ENCODE measurements at places on chromosomes 3 and 15.

- DNase-seq, result no peak
These were observed 44.6 kb downstream of the SNRK start for GRCh38 chr3:43330981-43331380.

DNA sequence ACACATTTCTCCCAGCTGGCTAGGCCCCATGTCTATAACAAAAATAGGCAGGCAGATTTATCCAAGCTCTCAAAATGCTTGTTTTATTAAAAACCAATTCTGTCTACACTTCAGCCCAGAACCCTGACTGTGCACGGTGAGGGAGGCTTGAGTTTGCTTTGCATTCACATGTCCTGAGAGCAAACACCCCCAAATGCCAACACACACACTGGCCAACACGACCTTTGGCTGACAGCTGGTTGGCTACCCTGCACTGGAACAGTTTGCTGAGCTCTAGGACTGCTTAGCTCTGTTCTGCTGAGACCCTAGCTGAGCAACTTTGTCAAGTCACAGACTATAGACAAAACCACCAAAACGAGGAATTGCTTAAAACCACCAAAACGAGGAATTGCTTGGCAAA, 3.6 kb downstream of the STIMATE start:
- no peak for DNase-seq

DNA sequence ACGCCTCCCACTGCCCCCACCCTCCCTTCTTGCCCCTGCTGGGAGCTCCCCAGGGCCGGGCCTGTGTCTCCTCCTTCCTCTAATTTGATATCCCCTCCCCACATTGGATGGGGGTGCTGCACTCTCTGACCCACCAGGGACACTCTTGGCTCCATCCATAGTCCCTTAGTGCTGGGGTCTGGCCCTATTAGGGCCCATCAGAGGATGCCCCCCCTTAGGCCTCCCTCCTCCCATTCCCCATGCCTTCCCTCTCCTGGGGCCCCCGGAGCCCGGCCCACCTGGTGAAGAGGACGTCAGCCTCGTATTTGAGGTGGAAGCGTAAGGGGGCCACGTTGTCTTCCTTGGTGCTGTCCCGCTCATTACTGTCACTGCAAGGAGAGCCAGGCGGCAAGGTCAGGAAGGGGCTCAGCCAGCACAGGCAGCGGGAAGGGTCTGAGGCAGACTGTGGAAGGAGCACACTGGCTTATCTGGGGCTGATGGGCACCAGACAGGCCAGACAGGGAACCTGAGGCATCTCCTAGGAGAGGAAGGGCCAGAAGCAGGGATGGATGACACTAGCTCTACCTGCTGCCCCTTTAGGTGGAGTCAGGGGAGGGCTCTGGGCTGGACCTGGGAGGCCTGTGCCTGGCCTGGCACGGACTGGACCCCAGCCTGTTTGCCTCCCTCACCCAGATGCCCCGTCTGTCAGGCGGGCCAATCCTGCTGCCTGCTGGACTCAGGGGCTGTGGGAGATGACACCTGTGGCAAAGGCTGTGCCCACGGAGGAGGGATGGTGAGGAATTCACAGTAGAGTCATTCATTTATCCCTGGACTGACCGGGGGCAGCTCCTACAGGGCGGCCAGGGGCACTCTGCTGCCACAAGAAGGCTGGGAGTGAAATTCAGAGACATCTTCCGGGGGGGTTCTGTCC, 36.2 kb downstream of the FEM1B start:
- no peak for DNase-seq

DNA sequence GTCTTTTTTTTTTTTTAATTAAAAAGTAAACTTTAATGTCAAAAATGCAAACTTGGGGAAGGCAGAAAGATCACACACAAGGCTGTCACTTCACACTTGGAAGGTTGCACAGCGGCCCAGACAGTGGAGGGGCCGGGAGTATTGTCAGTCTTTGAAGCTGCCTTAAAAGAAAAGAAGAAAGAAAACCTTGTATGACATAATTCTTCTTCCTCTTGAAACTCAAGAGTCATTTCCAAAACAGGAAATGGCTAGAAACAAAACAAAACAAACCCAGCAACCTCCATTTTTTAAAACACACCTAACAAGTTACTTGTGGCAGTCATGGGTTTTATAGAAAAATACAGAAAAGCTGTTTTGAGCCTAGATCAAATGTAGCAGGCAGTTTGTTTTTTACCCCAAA, 68.1 kb upstream of the MAGI1 start:
- DNase-seq, result no peak

- DNase-seq, result no peak
These were observed 187.8 kb downstream of the UACA start for GRCh38 chr15:70575231-70576226.

DNA sequence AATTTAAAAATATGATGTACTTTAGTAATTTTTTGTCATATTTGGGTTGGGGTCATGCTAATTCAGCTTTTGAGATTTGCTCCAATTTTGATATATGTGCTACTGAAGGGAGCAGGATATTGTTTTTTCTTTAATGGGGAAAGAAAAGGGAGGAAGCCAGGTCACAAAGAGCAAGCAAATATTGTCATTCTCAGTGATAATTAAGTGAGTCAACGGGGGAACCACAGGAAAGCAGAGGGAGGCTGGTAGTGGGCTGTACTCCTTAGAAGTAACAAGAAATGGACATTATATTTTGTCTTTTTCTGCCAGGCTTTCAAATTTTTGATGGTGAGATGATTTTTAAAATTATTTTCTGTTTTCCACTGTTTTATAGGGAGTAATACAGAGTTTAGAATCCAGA, 45.6 kb upstream of the NMD3 start:
- DNase-seq, result no peak

DNA sequence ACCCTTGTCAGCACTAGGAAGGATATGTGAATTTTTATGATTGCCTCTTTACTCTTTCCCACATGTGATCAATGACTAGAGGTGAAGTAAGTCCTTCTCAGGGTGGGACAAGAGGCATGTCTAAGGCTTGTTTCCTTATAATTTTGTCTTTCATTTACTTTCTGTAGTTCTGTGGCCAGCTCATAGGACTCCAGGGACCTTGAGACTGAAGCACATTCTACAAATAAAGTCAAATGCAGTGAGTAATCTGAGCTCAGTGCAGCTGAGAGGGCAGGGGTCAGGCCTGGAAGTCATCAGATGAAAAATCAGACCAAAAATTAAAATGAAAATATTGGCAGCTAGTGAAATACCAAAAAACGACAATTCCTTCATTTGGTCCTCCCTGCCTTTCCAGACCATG, 424.7 kb upstream of the THBS1 start:
- no peak for DNase-seq

GRCh38 chr15:63362885-63363284, 18.8 kb downstream of the CA12 start:
- no peak for DNase-seq

DNA sequence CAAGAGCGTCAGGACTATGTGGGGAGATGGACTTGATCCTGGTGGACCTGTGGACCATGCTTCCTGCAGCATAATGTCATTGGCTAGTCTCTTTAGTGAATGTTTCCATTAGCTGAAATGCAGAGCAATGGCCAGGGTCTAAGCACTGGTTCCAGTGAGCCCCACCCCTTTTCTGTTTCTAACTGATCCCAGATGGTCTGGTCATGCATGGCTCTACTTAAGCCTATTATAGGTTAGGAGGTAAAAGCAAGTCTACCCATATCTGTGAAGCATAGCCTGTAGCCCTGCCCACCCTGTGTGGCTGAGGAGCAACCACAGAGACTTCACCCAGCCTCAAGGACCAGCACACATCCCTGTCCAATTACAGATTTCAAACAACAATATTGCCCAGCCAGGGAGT, 419.2 kb downstream of the ZNF385D start:
- no peak for DNase-seq

All from NAMALWA (cell line).